HL-60 (cell line): ENCODE measurements at places on chromosomes 5 and 9.

GRCh38 chr5:27523629-27524028 is 485.2 kb upstream of the CDH9 start:
- DNase-seq, result no peak

DNA sequence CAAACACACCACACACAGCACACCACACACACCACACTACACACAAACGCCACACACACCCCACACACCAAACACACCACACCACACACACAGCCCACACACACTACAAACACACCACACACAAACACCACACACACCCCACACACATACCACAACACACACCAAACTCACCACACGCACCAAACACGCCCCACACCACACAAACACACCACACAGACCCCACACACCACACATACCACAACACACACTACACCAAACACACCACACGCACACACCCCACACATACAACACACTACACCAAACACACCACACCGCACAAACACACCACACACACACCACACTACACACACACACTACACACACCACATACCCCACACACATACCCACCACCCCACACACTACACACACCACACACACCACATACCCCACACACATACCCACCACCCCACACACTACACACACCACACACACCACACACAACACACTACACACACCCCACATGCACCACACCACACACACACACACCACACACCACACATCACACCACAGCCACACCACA is 151.2 kb downstream of the ERCC6L2 start:
- DNase-seq, result no peak

GRCh38 chr9:115373000-115373709 is 255.2 kb upstream of the TNC start:
- no peak for DNase-seq

DNA sequence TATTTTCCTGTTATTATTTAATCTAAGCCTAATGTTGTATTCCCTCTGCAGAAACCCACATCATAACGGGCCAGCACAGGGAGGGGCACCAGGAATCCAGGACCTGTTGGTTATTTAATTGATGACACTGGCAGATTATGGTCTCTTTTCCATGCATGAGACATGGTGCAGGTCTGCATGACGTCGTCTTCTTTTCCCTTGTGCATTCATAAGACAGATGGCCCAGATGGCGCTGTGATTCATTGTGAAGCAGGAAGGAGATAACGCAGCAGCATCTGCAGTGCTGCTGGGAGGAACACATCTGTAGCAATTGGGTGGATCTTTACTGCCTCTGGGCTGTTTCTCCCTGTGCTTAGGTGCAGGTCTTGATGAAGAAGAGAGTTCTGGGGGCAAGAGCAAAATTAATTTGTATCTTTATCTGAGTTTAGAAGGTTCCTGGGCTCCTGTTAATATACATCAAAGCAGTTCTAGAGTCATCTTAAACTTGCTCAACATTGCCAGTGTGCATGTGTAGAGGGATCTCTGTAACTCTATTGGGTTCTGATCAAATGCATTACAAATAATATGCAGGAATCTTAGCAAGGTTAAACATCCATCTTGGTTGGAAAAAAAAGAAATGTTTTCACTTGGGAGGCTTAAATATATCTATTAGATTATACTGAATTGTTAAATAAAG is 176.1 kb downstream of the PCSK1 start:
- DNase-seq, result peak; percentile 18

DNA sequence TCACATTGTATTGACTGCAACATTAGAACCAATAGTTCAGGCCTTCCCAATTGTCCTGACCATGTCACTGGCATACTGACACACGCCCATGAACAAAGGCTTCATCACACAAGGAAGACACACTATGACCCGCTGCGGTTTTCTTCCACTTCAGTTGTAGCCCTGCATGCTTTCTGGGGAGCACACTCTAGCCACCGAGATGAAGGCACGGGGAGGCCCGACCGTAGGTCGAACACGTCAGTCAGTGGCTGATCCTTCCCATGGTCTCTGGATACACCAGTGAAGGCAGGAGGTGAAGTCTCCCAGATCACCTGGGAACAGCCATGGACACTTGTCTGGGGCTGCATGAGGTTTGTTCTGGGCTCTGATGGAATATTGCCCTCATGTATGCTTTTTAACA is 224.7 kb downstream of the FSTL4 start:
- no peak for DNase-seq

- no peak for DNase-seq
These were observed 15.7 kb upstream of the AIF1L start for GRCh38 chr9:131080589-131080988.

DNA sequence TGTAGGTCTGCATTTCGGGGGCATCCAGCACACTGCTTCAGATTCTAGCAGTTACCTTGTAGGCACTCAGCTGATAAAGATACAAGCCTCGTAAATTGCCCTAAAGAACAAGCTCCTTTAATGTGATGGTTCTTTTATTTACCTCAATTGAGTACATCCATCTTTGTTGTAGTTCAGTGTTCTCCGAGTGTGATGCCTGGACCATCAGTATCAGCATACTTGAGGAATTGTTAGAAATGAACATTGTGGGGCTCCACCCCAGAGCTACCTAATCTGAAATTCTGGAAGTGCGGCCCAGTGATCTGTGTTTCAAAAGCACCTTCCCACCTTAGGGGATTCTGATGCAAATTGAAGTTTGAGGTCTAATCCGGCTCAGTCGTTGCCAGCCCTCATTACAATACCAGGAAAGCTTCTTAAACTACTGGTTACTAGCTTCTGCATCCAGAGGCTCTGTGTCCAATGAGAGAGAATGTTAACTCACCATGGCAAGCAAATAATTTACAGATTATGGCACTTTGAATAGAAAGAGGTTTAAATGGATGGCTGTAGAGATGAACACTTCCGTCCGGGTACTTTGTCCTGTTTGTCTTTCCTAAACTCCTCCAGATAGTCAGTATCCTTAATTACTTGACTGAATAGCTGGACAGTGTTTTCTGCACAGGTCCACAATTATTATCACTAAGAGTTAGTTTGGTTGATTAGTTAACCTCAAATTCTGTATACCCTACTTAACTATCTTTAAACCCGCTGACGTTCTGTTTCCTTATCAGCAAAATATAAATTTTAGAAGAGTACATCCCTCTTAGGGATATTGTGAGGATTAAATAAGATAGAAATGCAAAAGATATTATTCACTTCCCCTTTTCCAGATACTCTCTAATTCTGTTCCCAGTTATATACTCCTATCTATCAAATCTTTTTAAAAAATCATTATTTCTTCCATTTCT is 47.9 kb downstream of the RAI14 start:
- DNase-seq, result no peak

- no peak for DNase-seq
These were observed 17.4 kb downstream of the CNTFR start for GRCh38 chr9:34572092-34572491.

DNA sequence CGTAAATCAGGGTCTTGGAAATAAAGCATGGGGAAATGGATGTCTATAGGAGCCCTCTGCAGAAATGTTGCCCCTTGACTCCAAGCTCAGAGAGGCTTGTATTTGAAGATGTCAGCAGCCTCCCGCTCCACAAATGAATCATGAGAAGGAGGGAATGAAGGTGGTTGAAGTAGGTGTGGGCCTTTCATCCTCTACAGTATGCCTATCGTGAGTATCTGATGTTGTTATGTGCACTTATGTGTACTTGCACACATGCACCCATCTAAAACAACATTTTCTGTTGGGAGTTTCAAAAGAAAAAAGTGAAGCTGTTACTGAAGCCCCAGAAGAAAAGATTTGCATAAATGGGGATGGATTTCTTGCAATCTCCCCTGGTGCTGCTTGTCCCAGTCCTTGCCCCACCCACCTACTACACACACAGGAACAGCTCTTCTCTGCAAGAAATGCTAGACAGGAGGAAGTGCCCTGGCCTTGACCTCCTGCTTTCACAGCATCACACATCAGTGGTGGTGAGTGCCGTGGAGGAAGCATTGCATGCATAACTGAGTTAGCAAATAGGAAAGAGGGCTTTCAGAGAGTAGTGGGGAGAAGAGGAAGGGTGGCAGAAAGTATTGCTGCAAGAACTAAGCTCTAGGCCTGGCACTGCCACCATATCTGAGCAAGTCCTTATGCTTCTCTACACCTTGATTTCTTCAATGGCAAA is 156.1 kb downstream of the SNX18 start:
- DNase-seq, result peak; percentile 91

DNA sequence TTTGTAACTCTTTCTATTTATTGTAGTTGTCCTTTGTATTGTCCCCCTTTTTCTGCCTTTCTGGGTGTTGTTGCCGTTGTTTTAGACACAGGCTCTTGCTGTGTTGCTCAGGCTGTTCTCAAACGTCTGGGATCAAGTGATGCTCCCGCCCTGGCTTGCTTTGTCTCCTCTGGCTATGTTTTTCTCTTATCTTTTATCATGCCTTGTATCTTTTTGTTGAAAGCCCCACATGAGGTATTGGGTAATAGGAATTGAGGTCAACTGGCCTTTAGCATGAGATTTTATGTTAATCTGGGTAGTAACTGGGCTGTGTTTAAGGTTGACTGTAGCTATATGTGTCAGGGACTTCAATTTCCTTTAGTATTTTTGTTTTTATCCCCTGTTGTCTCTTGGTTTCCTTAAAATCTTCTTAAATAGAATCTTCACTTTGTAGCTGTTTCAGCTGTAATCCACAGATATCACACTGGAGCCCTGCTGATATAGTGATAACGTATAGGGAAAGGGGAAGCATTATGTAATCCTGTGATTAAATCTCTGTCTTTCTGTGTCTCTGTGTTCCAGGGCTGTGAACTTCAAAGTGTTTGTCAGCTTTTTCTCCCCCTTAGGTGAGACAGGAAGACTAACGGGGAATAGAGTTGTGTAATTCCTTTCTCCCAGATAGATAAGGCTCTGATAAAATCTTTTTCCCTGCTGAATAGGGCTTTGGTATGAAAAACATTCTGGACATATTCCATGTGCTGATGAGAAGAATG is 25.9 kb upstream of the CACNA1B start:
- DNase-seq, result no peak

- DNase-seq, result no peak
These were observed 44.6 kb upstream of the GLDC start for GRCh38 chr9:6689893-6690674.

GRCh38 chr5:95069948-95070347 is 214.9 kb downstream of the MCTP1 start:
- DNase-seq, result peak; percentile 58

DNA sequence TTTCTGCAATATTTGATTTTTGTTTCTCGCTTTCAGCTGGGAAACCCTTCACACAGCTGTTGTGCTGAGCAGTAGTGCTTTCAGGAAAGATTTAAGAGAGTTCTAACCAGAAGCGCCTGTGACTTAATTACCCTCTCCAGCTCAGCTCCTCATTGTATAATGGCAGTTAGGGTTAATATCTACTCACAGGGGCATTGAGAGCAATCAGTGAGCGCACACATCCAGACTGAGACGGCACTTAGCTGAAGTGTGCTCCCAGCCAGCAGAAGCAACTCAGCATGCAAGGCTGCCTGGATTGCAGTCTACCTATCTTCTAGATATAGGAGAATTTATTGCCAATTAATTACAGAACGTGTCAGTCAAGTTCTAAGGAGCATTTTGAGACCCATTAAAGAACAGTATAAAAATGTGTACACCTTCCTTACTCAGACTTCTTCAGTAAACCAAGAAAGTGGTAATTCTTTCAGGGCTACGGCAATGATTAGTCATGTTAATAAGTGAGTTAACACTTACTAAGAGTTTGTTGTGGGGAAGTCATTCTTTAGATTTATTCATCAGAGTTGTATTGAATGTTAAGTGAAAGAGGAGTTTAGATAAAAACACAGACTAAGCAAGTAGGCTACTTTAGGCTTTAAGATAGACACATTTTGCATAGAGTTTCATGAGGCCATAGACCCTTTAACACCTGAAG is 111.7 kb upstream of the PCAT7 start:
- no peak for DNase-seq

GRCh38 chr9:129221979-129222635 is 44.0 kb upstream of the IER5L start:
- no peak for DNase-seq

- DNase-seq, result no peak
These were observed 22.3 kb downstream of the BNC2 start for GRCh38 chr9:16848179-16848578.

DNA sequence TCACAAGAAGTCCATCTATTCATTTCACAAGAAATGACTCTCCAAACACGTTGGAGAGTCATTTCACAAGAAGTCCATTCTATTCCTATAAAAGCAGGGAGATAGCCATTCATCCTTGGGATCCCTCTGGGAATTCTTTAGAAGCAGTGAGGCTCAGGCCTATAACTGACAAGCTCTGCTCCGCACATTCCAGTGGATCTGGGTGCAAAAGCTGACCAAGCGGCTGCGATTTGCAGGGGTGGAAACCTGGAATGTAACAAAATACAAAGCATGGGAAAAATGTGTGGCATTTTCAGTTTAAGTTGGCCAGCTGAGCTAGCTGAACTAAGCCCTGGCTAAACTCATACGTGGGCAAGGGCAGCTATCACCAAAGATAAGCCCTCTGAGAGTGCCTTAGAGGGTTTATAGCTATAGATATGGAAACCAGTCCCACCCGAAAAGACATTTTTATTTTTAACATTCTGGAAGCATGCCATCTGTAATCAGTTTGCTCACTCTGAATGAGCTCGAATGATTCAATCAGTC is 8.7 kb downstream of the TAS2R1 start:
- DNase-seq, result no peak

GRCh38 chr5:39100851-39101396 is 26.7 kb upstream of the RICTOR start:
- DNase-seq, result no peak

GRCh38 chr5:203246-203930 is 12.1 kb downstream of the LRRC14B start:
- DNase-seq, result no peak

- DNase-seq, result peak; percentile 68
These were observed 10.9 kb upstream of the LAMC3 start for GRCh38 chr9:130997925-130998596.

DNA sequence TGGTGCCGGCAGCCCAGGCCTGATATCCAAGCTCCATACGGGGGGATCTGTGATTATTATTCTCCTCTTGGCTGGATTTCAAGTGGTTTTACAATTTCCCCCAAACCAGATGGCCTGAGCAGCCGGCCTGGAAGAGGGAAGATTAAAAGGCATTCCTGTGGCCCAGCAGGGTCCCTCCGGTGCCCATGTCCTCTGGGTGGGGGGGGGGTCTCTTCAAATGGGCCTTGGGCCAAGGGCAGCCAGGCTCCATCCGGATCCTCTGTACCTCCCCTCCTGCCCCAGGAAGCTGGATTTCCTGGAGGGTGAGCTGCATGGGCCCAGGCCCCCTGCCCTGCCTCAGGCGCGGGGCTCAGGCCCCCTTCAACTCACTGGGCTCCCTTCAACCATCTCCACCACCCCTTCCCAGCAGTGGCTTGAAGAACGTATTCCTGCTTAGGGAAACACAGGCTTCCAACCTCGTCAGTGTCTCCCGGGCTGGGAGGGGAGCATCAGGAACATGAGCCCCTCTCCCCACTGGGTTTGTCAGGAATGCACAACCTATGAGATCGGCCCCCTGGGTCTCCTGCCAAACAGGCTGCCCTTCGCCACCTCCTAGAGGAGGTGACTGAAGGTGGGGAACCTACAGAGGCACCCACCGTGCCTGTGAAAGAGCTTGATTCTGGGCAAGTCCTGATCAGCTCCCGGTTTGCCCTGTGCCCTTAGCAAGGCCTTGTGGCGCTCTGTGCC is 62.9 kb upstream of the ORM1 start:
- no peak for DNase-seq
